Stomach (tissue), 19 donors: ENCODE measurements at places on chromosomes 7 and 10. TPM values are rescaled to one million over a fixed set of nuclear protein-coding genes. Genes with fewer than 3 reads are reported as not detected.
A peak's percentile ranks its signal among the peaks of the same experiment; 100 is the strongest.

ADCY1 gene
- total RNA-seq, result 0.45 TPM

DNA sequence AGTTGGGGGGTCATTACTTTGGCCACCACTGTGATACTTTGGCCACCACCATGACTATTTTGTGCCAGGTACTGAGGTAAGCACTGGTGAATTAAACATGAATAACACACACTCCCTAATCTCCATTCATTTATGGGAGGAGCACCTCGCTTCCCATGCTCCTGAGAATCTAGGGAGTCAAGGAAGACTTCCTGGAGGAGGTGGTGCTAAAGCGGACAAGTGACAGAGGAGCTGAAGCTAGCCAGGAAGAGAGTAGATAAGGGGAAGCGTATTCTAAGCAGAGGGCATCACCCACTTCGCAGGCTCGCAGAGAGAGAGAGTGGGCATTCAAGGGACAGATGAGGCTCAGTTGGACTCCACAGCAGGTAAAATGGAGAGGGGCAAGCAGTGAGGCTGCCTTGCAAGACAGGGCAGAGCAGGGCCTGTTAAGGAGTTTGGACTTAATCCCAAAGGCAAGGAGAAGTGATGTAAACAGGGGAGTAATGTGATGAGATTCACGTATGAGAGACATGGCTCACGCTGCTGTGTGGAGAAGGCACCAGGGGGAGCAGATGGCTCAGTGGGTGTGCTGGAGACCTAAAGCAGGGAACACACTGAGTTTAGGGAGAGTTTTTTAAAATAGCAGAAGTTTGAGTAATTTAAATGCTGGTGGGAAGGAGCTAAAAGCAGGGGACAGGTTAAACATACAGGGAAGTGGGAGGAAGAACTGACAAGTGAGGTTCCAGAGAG, 21.3 kb upstream of the TMEM248 start:
- no peak for DNase-seq

DNA sequence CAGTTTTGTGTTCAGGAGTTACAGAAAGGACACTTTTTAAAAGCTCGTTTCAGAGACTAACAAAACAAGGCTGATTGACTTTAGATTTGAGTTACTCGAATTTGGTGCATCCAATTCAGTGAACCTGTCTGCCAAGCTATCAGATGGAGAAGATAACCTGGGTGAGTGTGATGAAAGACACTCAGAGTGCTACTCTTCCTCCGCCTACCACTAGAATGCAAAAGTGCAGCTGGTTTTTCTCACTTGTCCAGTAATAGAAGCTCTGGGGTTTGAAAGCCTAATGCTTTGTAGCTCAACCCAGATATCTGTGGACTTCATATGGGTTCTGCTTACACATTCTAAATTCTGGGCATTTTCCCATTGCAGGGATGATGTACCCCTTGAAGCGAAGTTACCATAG, 82.8 kb upstream of the NPY start:
- peak; percentile 9 for DNase-seq

DNA sequence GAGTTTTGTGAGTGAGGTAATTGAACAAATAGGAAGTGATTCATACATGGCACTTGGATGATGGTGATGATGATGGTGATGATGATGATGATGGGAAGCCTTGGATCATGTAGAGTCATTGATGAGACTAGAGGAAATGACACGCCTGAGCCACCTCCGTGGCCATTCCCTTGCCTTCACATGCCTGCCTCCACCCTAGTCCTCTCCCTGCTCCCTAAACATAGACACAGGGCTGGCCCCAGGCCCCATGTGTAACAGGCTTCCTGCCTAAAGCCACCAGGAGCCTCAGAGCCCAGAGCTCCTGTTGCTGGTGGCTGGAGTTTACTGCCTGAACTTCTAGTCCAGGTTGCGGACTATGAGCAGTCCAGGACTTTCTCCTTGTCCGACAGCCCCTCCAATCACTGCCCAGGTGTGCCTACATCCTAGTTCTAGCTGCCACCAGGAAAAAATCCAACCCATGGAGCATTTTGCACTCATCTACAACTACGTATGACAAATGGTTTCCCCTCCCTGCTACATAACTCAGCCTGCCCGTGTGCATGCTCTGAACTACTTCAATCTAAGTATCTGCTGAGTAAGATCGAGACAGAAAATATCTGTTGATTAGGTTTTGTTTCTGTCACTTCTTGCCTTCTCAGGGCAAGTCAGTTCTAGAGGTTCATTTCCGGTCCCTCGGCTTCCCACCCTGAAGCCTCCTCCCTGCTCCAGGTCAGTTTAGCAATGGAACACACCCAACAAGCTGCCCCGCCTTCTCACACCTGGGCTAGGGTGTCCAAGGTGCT, 35.5 kb upstream of the KDM7A start:
- peak; percentile 70 for DNase-seq

DNA sequence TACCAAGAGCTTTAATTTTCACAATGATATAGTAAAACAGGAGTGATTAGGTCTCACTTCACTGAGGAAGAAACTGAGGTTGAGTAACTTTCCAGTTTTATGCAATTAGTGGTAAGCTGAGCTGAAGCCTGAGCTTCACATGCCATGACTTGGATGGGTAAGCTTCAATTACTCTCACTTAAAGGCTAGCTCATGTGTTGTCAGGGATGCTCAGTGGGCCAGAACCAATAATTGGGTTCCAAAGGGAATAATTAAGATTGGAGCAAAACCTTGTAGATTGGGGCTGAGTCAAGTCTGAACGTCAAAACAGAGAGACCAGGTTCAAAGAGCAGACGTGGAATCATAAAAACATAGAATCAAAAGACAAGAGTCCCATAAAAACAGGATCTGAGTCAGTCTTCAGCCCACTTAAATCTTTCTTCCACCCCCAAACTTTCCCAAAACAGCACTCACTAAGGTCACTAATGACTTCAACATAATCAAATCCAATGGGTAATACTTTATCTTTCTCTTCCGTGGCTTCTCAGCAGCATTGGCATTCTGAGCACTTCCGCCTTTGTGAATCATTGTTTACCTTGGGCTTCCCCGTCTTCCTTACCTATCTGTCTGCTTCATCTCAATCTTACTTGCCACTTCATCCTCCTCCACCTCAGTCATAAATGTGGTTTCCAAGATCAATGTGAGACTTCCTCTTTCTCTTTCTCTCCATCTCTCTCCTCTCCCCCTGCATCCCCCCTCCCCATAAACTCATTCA, 23.0 kb upstream of the EGFR start:
- DNase-seq, result no peak

DNA sequence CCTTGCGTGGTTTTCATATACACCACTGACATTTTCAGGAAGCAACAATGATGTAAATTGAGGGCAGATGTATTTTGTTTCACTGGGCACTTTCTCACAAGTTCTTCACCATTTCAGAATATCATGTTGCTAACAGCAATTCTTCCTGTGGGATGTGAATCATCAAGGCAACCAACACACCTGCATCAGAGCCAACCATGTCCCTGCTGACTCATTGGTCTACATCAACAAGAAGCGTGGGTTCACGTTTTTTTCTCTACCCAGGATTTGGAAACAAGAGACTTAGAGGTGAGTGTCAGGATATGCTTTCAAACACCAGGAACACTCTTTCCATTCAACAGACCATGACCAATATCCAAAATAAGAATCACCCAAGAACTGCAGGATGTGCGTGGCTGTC, 203.9 kb downstream of the TEX36 start:
- no peak for DNase-seq

DNA sequence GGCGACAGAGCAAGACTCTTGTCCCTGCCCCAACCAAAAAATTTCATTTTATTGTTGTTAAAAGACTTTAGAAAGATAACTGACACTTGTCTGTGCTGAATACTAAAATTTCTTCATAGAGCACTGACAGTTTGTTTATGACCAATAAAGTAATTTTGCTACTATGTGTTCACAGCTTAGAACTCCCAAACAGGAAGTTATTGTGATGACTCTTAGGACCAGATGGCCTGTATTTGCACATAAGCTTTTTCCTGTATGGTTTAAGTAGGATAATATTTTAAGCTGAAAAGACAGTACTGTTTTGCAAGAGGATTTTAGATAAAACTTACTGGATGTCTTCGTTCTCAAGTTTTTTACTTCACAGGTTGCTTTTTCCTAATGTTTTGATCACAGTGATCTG, 80.7 kb downstream of the MMRN2 start:
- no peak for DNase-seq

MSMB gene
- 41.6 TPM for total RNA-seq

GRCh38 chr7:84547331-84547730, 352.7 kb upstream of the SEMA3A start:
- DNase-seq, result no peak

DNA sequence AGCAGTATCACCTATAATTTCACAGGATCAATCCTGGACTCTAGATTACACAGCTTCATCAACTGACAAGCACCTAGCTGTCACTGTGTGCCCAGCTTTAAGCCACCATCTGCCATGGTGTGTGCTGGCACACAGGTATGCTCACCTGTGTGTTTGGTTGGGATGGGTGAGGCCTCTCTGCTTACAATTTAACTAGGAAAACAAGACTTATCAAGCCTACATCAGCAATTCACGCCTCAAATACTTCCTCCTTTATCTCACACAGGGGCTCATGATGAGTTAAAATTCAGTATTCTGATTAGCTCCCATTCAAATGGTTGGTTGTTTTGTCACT, 608.2 kb downstream of the PARD3 start:
- DNase-seq, result no peak

DNA sequence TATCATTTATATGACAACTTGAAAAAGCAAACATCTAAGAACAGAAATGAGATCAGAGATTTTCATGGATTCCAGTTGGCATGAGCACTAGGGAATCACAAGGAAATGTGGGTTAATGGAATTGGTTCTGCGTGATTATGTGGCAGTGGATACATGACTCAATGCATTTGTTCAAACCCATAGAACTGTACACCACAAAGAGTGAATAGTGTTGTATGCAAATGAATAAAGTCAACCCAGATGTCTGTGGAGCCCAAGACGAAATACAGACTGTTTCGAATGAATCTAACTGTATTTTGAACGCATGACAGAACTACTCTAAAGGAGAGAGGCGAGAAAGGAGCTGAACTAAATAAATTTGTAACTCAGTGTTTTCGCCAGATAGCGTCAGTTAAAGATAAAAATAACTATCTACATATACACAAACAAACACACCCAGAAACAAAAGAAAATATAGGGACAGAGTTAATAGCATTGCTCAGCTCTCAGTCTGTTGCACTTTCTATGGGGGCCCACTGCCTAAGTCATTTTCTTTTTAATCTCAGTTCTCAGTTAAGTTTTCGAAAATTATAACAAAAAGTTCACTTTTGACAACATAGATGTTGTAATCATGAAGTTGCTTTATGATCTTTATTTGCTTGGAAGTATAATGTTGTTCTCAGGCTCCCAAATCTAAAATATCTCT, 636.7 kb upstream of the SEMA3D start:
- DNase-seq, result no peak

GRCh38 chr7:135224027-135224426, 9.6 kb upstream of the STRA8 start:
- no peak for DNase-seq

GRCh38 chr7:47552621-47553020, 29.3 kb downstream of the TNS3 start:
- DNase-seq, result peak; percentile 54

DNA sequence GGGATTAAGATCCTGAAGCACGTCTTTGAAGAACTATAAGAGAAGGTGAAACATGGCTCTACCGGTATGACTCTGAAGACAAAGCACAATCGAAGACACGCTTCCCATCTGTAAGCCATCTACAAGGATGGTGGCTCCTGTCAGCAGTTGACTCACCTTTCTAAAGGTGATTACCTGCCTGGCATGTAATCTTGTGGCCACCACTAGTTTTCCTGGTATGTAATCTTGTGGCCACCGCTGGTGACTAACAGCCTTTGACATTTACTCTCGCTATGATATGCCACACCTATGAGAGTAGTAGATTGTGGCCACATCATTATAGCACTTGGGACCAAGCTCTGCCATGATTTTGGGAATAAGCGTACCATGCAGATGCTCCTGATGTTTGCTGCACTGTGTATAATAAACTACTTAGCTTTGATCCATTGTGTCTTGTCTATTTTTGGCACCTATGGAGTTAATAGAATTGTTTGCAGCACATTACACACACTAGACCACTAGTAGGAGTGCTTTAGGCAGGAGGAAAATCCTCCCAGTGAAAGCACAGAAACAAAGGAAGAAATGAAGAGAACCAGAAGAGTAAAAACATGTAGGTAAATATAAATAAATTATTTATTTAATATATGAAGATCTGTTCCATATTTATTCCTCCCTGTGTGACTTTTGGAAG, 59.8 kb downstream of the VAX1 start:
- no peak for DNase-seq

- peak; percentile 72 for DNase-seq
These were observed 22.8 kb downstream of the UNC5B start for GRCh38 chr10:71234970-71235685.

GRCh38 chr7:82676777-82677463, 233.3 kb upstream of the CACNA2D1 start:
- no peak for DNase-seq

DNA sequence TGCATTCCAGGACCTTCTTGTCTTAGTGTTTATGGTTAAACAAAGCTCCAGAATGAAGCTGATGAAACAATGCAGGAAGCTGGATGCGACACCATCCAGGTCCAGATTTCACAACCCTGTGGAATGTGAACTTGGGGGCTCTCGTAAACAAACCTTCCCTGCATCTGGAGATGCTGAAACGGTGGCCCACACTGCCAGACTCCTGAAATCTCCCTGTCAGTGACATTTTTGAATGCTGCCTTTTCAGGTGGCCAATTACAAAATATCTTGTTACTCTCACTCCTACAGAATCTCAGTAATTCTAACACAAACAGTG, 18.8 kb downstream of the VIPR2 start:
- peak; percentile 13 for DNase-seq

CALHM3 gene
- not detected for total RNA-seq

- DNase-seq, result no peak
These were observed 29.5 kb upstream of the PFKFB3 start for GRCh38 chr10:6173203-6173602.
